ENCODE measurements at places on chromosomes 6 and 20.

DNA sequence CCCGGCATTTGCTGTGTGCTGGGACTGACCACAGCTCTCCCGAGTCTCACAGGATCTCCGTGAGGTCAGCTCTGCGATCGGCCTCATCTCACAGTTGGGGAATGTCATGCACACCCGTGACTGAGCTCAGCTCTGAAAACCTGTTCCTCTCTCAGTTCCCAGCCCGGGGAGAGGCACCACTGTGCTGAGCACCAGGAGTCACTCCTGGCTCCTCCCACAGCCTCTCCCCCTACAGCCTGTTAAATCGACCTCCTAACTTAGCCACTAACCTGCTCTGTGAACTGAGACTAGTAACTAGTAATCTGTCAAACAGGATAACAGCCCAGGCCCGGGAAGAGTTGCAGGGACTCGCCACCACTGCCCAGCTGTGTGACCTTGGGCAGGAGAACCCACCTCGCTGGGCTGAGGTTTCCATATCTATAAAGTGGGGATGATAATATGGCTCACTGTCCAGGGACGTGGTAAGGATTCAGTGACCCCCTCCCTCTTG lies 20.1 kb upstream of the NOL4L start:
- no peak for DNase-seq

DNA sequence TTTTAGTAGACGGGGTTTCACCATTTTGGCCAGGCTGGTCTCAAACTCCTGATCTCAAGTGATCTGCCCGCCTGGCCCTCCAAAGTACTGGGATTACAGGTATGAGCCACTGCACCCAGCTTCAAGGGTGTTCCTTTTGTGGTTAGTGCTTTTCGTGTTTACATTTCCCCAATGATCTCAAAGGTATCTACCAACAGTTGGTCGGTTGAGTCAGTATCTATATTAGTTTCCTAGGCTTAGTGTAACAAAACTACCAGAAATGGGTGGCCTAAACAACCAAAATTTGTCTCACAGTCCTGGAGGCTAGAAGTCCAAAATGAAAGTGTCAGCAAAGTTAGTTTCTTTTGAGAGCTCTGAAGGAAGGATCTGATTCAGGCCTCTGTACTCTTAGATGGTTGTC lies 30.1 kb downstream of the CASP8AP2 start:
- no peak for DNase-seq

DNA sequence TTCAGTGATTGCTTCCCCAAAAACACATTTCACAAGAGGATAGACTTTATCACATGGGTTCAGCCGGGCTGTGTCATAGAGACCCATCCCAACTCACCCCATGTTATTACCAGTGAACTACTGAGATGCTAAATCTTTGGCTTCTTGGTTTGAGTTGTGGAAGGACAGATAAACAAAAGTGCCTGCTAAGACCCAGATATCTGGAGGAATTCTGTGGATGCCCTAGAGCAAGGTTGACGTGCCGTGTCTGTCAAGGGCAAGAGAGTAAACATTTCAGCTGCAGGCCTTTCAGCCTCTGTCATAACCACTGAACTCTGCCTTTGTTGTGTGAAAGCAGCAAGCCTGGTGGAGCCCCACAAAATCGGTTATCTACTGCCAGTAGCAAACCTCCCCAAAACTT lies 11.2 kb upstream of the THBD start:
- no peak for DNase-seq

- DNase-seq, result no peak
Observed at GRCh38 chr6:105382496-105382895, 20.4 kb downstream of the PREP start.

DNA sequence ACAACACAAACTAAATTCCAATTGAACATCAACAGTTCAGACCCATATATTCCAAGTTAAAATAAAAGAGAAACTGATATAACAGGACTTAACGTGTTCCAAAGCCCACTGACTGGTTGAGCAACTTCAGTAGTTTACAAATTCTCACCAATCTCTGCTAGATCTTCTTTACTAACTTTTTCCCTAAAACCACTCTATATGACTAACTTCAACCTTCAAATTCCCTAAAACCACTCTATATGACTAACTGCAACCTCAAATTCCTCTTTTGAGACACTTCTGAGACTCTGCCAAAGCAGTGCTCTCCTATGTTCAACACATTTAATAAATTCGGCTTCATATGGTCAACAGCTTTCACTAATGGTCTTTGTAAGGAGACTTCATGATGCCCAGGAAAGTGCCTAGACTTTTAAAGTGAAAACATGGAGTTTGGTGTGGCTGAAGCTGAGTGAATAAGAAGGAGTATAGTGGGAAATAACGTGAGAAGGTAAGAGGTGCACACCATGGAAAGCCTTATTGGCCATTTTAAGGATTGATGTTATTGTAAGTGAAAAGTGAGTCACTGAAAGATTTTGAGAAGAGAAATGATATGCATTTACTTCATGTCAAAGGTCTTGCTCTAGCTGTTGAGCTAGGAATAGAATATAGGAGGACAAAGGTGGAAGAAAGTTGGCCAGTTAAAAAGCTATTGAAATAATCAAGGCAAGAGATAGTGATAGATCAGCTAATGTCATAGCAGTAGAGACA lies 134.0 kb upstream of the HCRTR2 start:
- DNase-seq, result no peak

DNA sequence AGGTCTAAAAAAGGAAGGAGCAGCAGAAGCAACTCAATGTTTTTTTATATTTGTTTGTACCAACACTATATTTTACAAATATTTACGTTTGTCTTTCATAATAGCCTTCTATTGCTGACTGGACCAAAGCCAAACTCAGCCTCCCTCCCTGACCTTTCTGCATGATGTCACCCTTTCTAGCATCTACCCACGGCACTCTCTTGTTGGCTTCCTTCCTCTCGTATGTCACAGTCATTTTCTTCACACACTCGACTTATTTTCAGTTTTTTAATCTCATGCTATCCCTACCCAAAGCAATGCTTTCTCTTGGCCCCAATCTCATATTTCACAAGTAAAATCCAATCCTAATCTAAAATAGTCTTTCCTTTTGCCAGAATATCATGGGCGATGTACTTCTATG lies 16.3 kb upstream of the FAM8A1 start:
- no peak for DNase-seq

- DNase-seq, result no peak
Observed at GRCh38 chr6:136739501-136739900, 52.8 kb downstream of the MAP3K5 start.

GRCh38 chr20:58568126-58568482 lies 52.9 kb upstream of the APCDD1L start:
- no peak for DNase-seq

GRCh38 chr20:36644706-36645095 lies 1.3 kb downstream of the SLA2 start:
- peak; percentile 59 for DNase-seq

DNA sequence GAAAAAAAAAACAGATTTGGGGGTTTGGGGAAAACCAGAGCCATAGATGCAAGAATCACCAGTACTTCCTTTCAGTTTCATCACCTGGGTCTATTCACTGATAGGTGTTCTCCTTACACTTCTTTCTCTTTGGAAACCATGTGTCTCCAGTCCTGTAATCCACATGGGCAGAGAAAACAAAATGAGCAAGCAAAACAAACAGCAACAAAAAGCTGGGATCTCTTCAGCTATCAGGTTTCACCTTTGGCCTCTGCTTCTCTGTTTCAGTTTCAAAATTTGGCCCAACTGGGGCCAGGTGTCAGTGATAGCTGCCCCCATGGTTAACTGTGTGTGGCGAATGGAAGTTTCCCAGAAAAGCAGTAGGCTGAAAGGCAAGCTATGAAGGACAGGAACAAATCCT lies 220.0 kb upstream of the THBS2 start:
- DNase-seq, result no peak

- no peak for DNase-seq
Observed at GRCh38 chr20:32581839-32582658, 3.1 kb downstream of the NOL4L start.

- DNase-seq, result no peak
Observed at GRCh38 chr6:161166176-161166575, 107.7 kb downstream of the AGPAT4 start.

DNA sequence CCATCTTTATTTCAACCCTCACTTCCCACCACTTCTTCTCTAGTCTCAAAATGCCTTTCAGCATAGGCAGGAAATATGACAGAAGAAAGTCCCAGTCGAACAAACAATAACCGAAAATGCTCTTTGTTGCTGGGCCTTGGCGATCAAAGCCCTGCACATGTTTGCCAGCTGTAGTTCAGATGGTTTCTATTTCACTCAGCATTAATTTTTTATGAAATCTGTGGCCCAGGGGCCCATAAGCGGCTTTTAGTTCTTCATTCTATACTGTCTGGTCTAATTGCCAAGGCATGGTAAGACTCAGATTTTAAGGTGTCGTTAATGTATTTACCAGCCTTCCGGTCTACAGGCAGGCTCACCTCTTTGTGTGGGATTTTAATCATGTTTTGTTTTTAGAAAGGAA lies 10.9 kb upstream of the F13A1 start:
- DNase-seq, result no peak

- DNase-seq, result no peak
Observed at GRCh38 chr6:35083507-35083906, 57.6 kb downstream of the TCP11 start.

DNA sequence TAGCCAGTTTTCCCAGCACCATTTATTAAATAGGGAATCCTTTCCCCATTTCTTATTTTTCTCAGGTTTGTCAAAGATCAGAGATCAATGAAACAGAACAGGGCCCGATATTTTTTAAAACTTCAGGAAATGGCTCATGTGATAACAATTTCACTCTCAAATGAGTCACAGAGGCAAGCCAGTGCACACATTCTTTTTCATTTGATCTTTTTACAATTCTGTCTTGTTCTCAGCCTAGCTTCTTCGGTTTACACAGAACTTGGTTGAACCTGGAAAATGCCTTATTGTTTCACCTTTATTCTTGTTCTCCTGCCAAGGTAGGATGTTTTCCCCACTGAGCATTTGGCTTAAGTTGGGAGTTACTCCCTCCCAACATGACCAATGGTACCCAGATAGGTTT lies 258.9 kb downstream of the COL12A1 start:
- no peak for DNase-seq

- peak; percentile 97 for DNase-seq
Observed at GRCh38 chr6:26122793-26123674, 35.8 kb downstream of the HFE start.

DNA sequence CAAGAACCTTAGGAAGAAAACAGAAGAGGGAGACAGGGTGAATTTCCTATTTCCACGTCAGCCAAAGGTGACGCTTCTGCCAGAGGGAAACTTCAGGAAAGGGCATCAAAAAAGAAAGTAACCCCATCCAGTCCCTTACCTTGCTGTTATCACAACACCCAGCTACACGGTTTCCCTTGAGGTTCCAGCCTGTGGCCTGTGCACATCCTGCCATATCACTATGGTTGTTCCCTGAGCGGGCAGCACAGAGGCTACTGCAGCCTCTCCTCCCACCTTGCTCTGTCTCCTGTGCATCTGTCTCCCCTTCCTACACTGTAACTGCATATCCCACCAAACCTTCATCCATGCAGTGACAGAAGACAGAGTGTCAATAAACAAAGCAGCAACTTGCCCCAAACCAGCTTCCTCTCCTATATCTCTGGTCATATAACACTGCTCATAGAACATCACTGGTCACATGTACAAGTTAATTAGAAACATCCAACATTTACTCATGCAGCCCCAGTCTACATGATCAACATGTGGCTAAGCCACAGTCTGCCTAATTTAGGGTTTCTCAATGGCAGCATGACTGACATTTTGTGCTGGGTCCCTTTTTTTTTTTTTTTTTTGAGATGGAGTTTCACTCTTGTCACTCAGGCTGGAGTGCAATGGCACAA lies 54.7 kb downstream of the GFOD1 start:
- DNase-seq, result no peak

GRCh38 chr20:42595625-42596024 lies 594.1 kb downstream of the PTPRT start:
- DNase-seq, result no peak

DNA sequence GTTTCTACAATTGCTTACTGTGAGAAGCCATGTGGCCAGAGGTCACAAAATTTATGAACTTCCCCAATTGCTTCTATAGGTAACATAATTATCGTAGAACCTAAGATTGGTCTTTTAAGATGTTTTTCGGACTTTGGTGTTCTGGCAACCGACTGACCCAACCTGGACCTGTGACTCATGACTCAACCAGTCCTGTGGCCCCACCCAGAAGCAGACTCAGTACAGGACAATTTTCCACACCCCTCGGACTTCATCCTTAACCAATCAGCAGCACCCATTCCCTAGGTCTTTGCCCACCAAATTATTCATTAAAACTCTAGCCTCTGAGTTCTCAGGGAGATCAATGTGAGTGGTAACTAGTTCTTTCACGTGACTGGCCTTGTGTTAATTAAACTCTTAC lies 26.4 kb upstream of the AKAP12 start:
- DNase-seq, result no peak

DNA sequence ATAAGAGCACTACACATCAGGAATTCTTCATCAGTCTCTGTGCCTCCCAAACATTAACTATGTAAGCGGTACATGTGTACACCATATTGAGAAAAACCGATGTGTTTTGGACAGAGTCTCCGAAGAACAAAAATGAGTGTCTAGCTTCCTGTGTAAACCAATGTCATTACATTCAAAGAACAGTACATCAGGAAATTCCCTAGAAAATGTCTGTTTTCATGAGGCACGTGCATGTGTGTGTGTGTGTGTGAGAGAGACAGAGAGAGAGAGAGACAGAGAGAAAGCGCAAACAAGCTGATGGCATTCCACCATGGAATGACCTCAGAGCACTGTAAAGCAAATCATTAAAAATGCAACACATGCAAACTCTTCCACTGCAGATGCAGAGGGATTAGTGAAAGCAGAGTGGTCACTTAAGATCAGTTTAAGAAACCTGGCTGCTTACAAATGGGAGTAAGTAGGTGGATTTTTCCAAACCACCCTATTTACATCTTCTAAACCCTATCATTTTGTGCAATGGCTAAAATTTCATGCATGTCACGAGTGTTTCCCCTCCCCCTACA lies 133.9 kb downstream of the HIVEP2 start:
- DNase-seq, result no peak

DNA sequence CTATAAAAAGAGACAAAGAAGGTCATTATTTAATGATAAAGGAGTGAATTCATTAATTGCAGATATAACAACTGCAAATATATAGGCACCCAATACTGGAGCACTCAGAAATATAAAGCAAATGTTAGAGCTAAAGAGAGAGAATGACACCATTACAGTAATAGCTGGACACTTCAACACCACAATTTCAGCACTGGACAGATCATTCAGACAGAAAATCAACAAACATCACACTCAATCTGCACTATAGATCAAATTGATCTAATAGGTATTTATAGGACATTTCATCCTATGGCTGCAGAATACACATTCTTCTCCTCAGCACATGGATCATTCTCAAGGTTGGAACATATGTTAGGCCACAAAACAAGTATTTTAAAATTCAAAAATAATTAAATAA lies 72.7 kb downstream of the MAP7 start:
- no peak for DNase-seq

DNA sequence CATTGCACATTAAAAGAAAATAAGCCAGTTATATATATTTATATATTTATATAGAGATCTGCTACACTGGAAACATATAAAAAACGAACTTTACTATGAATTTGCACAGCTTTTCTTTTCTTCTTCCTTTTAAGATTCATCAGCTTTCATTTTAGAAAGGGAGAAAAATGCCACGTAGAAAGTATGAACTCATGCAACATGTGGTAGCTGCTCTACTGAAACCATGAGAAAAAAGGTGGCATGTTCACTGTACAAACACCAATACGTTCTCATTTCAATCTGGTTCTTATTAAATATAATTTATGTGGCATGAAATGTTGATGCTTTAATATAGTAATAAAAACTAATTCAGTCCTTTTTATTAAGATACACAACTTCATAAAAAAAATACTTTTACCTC lies 68.8 kb upstream of the THEMIS start:
- no peak for DNase-seq

GRCh38 chr20:59413326-59413865 lies 113.0 kb downstream of the EDN3 start:
- DNase-seq, result no peak
